NCI-H187 (cell line): ENCODE measurements at places on chromosomes 4 and X.
A peak's percentile ranks its signal among the peaks of the same experiment; 100 is the strongest.

GRCh38 chr4:109191216-109191615 lies 111.2 kb downstream of the COL25A1 start:
- DNase-seq = no peak

DNA sequence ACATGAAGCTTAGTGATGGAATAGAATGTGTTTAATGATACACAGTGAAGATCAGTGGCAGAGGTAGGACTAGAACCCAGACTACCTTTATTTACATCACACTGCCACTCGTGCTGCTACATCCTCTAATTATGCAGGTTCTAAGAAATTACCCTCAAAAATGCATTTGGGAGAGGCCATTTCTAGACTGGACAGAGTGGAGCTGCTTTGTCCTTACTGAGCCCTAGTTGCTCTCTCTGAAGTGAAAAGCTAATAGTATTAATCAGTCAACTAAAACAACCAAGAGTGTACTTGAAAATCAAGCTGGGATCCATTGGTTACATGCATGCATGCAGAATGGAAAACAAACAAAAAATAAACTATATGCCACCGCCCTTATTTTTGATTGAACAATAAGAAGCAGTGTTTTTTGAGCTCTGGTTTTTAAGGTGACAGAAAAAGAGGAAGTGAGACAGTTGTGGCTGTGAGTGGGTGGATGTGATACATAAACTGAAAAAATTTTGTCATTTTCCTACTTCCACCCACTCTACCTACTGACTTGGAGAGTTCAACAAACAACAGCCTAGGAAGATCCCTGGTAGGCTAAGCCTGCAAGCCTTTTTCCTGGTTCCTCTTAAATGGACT lies 6.8 kb upstream of the VSIG4 start:
- no peak for DNase-seq

DNA sequence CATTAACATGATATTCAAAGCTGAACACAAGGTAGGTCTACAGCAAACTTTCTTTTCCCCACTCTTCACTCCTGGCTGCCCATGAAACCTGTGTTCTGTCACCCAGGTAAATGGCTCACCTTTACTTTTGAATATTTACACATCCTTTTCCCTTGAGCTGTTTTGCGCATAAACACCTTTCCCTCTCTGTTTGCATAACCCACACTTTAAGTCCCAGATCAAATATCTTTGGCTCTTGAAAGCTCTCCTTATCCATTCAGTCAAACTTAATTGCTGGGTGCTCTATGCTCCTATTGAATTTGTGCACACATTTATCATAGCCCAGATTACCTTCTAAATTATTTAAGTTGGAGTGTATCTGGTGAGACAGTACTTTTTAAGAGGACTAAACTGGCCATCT lies 51.7 kb upstream of the ATP8A1 start:
- DNase-seq = peak; percentile 80

DNA sequence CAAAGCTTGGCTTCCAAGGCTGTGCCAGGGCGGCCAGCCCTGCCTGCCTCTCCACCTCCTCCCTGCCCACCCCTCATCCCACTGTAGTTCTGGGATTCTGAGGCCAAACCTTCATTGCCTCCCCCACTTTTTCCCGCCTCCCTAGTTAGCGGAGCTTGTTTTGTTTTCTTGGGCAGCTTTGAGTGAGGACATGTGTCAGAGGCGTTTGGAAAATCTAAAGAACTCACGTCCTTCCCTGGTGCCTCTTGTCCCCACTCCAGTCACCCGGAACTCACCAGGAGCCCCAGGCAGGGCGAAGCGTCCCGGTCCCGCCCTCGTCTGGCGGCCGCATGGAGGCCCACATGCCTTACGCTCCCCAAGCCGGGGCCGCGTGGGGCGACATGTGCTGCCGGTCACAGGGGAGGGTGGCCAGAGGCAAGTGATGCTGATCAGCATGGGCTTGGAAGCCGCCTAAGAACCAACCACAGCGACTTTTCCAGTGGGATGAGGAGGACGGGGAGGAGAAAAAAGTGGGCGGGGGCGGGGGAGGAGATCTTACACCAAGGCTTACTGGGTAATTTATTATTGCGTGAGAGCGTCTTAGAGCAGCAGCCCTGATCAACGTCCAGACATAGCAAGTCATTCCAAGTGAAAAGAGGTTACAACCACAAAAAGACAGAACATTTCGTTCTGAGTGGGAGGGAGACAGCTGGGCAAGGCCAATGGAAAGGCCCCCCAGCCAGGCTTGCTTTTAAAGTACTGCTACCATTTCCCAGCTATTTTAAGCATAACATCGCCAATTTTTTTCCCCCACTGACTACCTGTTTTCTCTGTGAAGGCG lies 48.5 kb downstream of the PRPS1 start:
- DNase-seq = no peak

DNA sequence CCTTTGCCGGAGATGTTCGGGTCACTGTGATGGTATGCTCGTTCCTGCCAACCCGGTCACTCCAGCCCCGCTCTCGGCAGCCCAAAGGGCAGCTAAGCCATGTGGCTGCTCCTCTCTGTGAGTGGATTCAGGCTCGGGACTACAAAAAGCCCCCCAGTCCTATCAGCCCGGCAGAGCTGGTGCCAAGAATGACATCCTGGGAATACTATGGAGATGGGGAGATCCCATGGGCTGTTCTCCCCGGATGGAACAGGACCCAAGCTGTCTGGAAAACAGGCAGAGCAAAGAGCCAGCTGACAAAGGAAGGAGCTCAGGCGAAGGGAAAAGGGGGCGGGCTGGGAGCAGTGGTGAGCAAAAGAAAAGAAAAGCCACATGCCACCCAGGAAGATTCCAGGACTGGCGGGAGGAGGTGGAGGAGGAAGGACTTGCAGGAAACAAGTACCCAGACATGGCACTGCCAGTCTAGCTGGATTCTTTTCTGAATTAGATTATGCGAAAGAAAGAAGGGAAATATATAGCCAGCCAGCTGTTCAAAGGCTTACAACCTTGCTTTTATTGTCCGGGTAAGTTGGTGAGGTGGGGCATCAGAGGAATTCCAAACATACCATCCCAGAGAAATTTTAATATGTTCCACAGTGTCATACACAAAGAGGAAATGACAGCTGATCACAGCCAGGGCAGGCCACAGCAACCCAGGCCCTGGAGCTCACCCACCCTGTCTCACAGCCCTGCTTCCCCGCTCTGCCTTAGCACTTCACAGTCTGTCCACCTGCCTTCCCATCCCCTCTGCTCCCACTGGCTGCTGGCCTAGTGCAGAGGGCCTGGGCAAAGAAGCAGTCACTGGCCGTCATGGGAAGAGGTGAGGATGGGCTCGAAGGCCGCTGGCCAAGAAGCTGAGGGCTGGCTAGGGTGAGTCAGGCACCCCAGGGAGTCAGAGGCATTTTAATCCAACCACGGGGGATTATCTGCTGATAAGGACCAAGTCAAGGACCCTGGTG lies 3.4 kb downstream of the NDP start:
- no peak for DNase-seq
